ENCODE measurements at places on chromosomes 5 and 9. TPM values are rescaled to one million over a fixed set of nuclear protein-coding genes. Genes with fewer than 3 reads are reported as not detected.

Gene GLRA1
- not detected for total RNA-seq

DNA sequence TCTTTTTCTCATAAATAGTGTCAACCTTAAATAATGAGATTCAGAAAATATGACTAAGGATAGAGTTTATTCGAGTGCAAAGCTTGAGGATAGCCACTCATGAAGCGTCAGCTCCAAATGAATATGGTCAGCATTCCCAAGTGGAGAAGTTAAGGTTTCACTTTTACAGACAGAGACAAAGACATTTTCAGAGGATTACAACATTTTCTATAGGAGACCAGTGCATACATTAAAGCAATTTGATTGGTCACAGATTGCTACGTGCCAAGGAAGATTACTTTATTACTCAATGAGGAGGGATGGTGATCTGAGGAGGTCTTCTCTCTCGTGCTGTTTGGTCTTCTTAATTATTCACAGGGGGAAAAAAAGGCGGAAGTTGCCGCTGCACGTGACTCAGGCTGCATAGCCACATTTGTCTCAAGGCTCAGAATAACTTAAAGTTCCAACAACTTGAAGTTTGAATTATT is 60.1 kb upstream of the SPATA31C2 start:
- H3K27me3 ChIP-seq: peaks cover 2% of the 10 kb centered on the region
- H3K27ac ChIP-seq: no peak overlapping the region
- H3K4me1 ChIP-seq: no peaks in the 10 kb centered on the region
- H3K4me3 ChIP-seq: no peak overlapping the region
- no peak for DNase-seq

- no peaks in the 10 kb centered on the region for H3K27me3 ChIP-seq
- H3K4me1 ChIP-seq: peaks cover 34% of the 10 kb centered on the region
Measured at GRCh38 chr5:178240766-178241165, 8.2 kb upstream of the PHYKPL start.

Gene PCDHB6
- not detected for total RNA-seq

GRCh38 chr9:137373611-137373980 is 49.4 kb downstream of the EXD3 start:
- DNase-seq: no peak
- H3K4me3 ChIP-seq: no peak overlapping the region
- no peak overlapping the region for H3K27ac ChIP-seq
- H3K36me3 ChIP-seq: no peaks in the 10 kb centered on the region
- no peaks in the 10 kb centered on the region for H3K27me3 ChIP-seq

DNA sequence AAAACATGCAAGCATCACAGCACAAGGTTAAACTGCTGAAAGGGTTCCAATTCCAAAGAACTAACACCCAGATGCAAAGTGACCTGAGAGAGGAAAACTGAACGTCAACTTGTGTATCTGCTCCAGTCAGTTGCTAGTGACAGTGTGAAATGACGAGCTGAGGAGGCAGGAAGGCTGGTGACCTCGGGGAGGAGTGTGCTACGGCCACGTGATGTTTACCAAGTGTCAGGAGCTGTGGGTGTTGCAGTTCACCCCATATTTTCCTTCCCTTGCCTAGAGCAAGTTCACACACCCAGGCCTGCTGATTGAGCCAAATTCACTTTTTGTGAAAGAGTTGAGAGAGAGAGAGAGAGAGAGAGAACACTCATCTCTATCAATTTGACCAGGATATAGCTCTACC is 231.6 kb upstream of the ANKH start:
- no peaks in the 10 kb centered on the region for H3K27me3 ChIP-seq
- H3K27ac ChIP-seq: no peak overlapping the region
- H3K4me1 ChIP-seq: no peaks in the 10 kb centered on the region

DNA sequence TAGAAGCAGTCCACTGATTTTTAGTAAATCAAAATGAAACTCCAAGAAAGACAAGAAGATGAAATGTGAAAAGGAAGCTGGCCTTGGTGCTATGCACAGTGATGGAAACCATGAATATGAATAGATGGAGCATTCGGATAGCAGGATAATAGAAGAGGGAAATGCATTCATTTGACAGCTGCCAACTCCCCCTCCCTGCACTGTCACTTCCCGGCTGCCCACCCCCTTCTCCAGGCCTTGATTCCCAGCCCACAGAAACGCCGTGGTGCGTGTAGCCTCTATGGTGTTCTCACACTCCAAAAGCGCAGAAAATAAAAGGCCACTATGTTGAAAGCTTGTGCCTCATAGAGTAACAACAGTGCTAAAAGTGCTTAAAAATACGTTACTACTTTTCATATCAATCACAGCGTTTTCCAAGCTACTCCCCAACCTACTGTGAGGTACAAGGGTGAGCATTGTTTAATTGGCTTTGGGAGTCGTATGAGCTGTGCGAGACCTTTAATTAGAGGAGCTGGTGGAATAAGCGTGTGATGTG is 26.1 kb upstream of the IFNK start:
- H3K36me3 ChIP-seq: no peaks in the 10 kb centered on the region
- H3K4me1 ChIP-seq: no peaks in the 10 kb centered on the region
- no peaks in the 10 kb centered on the region for H3K27me3 ChIP-seq
- no peak for DNase-seq

Gene GLDC
- total RNA-seq: 0.56 TPM

- no peaks in the 10 kb centered on the region for H3K36me3 ChIP-seq
- H3K4me3 ChIP-seq: no peak overlapping the region
- H3K4me1 ChIP-seq: no peaks in the 10 kb centered on the region
- no peak overlapping the region for H3K27ac ChIP-seq
- H3K27me3 ChIP-seq: no peaks in the 10 kb centered on the region
Measured at GRCh38 chr5:87645224-87645623, 232.5 kb upstream of the CCNH start.

Gene FOXI1
- not detected for total RNA-seq

DNA sequence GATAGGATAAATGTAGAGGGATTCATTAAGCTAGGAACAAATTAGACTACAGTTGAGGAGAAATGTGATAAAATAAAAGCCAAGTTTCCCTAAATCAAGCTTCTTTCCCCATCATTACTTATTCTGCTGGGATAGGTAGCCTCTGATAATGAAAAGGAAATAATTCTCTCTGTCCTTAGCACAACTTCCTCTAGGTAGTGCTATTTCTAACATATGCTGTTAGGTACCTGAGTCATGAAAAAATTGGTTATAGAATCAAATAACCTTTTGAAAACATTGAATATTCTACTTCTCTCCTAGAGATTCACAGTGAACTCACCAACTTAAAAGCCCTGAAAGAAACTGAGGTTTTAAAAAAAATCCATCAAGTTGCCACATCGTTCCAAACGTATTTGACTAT is 1793.1 kb downstream of the EFNA5 start:
- H3K27ac ChIP-seq: no peak overlapping the region
- H3K27me3 ChIP-seq: no peaks in the 10 kb centered on the region
- no peak for DNase-seq
- no peak overlapping the region for H3K4me3 ChIP-seq

GRCh38 chr9:17025281-17025680 is 109.6 kb upstream of the CNTLN start:
- H3K27me3 ChIP-seq: no peaks in the 10 kb centered on the region
- no peaks in the 10 kb centered on the region for H3K36me3 ChIP-seq
- H3K4me1 ChIP-seq: no peaks in the 10 kb centered on the region

GRCh38 chr5:6856653-6857052 is 143.4 kb downstream of the TENT4A start:
- no peak for DNase-seq
- no peak overlapping the region for H3K27ac ChIP-seq
- H3K4me3 ChIP-seq: no peak overlapping the region
- H3K4me1 ChIP-seq: no peaks in the 10 kb centered on the region
- no peaks in the 10 kb centered on the region for H3K27me3 ChIP-seq

Gene KLHL3
- 45.9 TPM for total RNA-seq

DNA sequence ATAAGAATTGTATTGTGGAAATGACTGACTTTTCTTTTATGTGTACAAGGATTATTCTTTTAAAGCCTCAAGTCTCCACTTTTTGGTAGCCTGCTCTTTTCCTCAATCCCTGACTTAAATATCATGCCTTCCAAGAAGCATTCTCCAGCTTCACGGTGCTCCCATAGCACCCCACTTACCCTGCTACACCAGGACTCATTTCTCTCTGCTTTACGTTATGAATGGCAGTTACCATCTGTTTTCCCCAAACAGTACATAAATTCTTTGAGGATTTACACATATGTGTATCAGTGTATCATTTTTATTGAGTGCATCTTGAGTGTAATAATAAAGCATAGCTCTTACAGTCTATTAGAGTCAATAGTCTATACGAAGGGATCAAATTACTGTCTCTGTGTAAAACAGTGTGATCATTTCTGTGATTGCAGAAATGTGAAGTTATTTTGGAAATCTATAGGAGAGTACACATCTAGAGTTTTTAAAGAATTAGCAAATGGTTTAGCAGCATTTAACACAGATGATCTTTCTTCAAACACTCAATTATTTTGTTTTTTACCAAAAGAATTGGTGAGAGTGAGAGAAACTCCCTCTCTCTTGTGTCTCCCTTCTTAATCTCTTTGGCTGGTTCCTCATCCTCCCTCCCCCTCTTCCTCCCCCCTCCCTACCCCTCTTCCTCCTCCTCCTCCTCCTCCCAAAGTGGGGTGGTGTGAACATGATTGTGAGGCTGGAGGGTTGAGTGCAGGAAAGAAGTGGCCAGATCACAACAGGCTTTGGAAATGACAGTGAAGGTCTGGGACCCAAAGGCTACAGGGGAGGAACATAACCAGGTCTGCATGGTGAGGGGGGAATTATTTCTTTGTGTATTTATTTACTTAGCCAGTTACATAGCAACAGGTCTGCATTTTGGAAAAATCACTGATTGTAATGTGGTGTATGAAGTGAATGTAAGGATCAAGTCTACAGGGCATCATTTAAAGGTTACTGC is 27.6 kb upstream of the ECM2 start:
- H3K4me1 ChIP-seq: no peaks in the 10 kb centered on the region
- H3K27me3 ChIP-seq: no peaks in the 10 kb centered on the region
- no peaks in the 10 kb centered on the region for H3K36me3 ChIP-seq
- DNase-seq: no peak

DNA sequence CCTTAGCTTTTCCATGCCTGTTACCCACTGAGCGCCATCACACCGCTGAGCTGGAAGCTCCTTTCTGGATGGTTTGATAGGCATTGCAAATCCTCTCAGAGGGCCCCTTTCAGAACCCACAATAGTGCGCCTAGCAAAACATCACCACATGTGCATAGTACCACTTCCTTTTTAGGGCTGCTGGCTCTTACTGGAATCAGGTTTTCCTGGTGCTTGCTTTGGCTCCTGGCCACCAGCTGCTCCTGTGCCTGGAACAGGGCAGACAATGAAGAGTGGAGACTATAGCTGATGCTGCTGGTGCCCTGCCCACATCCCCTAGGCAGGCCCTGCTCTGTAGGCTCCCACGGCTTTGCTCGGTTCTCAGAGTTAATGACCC is 163.6 kb upstream of the SEMA6A start:
- no peaks in the 10 kb centered on the region for H3K4me1 ChIP-seq
- no peaks in the 10 kb centered on the region for H3K27me3 ChIP-seq
- no peak for DNase-seq
- no peaks in the 10 kb centered on the region for H3K36me3 ChIP-seq

Gene SEMA5A
- total RNA-seq: 0.98 TPM

Gene HTR4
- total RNA-seq: not detected

Gene HARS2
- total RNA-seq: 36.2 TPM

Gene CFAP157
- not detected for total RNA-seq

DNA sequence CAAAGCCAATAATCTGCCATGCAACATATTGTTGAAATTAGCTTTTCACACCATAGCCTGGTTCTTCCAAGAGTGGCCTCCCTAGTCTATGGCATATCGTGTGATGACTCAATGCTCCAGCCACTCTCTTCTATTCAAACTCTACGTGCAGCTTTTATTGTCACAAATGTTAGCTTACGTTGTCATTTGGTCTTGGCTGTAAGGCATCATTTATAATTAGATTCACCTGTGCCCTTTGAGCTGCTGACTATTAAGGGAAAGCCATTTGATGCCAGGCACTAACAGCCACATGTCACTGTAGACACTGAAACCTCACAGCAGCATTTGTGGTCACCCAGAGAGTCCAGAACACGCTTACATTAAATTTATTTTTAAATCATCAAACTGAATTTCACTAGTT is 66.8 kb downstream of the APBA1 start:
- H3K27ac ChIP-seq: no peak overlapping the region
- H3K4me1 ChIP-seq: no peaks in the 10 kb centered on the region
- H3K36me3 ChIP-seq: no peaks in the 10 kb centered on the region

Gene SNCAIP
- not detected for total RNA-seq

Gene SPATA31E1
- not detected for total RNA-seq

- no peak overlapping the region for H3K4me3 ChIP-seq
- H3K27me3 ChIP-seq: no peaks in the 10 kb centered on the region
- H3K36me3 ChIP-seq: peaks cover 8% of the 10 kb centered on the region
- DNase-seq: no peak
Measured at GRCh38 chr5:179840321-179840720, 18.3 kb downstream of the MRNIP start.

DNA sequence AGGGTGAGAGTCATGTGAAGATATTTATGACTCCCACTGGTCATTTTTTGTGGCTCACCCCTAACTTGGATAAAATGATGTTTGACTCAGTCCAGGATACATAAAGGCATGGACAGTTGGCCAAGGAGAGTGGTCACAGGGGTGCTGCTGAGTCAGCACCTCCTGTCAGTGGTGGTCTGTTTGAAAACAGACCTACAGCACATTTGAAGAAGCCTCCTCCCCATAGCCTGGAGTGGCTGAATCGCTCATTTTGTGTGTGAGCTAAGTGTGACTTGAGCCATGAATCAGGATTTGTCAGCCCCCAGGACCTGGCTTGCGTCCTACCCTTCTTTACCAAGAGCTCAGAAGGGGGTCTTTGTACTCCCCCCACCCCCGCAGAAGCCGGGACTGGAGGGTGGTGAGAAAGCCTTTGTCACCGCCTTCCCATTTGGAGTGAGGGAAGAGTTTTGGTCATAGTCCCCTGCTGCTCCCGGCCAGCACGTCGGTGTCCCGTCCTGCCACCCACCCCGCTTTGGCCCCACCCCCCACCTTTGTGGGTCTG is 35.6 kb downstream of the TRIO start:
- H3K4me3 ChIP-seq: no peak overlapping the region
- no peaks in the 10 kb centered on the region for H3K27me3 ChIP-seq
- H3K27ac ChIP-seq: no peak overlapping the region
- no peaks in the 10 kb centered on the region for H3K4me1 ChIP-seq
- DNase-seq: no peak

GRCh38 chr5:82313016-82313415 is 34.9 kb upstream of the RPS23 start:
- H3K36me3 ChIP-seq: no peaks in the 10 kb centered on the region
- H3K27me3 ChIP-seq: no peaks in the 10 kb centered on the region
- DNase-seq: no peak
- no peaks in the 10 kb centered on the region for H3K4me1 ChIP-seq

Gene OBP2B
- not detected for total RNA-seq

- no peaks in the 10 kb centered on the region for H3K4me1 ChIP-seq
- peaks cover 3% of the 10 kb centered on the region for H3K36me3 ChIP-seq
- no peak overlapping the region for H3K27ac ChIP-seq
- H3K4me3 ChIP-seq: no peak overlapping the region
- DNase-seq: no peak
- H3K27me3 ChIP-seq: no peaks in the 10 kb centered on the region
Measured at GRCh38 chr5:169789417-169789940, 152.4 kb downstream of the DOCK2 start.
